CD8-positive, alpha-beta memory T cell (primary cell): ENCODE measurements at places on chromosomes 7 and 10. TPM values are rescaled to one million over a fixed set of nuclear protein-coding genes. Genes with fewer than 3 reads are reported as not detected.

The MSS51 gene
- 1.5 TPM for total RNA-seq

The GIMAP8 gene
- total RNA-seq = 12.3 TPM

The IGF2BP3 gene
- 0.13 TPM for total RNA-seq

GRCh38 chr10:59876695-59877094 is 29.7 kb downstream of the CCDC6 start:
- no peak for DNase-seq
- H3K36me3 ChIP-seq = no peaks in the 10 kb centered on the region
- no peaks in the 10 kb centered on the region for H3K27me3 ChIP-seq
- peaks cover 52% of the 10 kb centered on the region for H3K4me1 ChIP-seq
- no peak overlapping the region for H3K27ac ChIP-seq

DNA sequence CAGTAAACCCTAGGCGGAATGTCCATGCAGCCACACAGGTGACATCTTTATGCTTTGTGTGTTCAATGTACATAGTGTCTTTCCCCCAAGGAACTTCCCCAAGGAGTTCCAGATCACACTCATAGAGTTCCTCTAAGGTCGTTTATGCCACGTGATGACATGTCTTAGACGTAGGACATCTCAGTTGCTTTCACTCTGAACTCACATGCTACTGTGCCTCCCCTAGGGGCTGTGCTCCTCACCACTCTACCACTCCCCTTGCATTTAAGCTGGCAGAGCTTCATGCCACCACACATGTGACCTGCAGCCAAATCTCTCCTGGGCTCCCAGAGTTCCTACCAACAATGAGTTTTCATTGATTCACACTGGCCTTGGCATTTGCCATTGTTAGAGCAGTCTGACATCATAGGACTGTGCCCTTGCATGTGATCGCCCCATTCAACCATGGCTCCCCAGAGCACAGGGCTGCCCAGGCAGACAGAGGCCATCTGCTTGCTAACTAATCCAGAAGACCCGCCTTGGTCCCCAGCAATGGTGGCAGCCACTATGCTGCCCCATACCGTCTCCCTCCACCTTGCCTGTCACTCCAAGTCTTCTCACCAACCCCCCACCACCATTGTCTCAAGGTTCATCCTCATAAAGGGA is 95.3 kb upstream of the MACROH2A2 start:
- H3K4me3 ChIP-seq = no peak overlapping the region
- H3K4me1 ChIP-seq = no peaks in the 10 kb centered on the region
- no peaks in the 10 kb centered on the region for H3K27me3 ChIP-seq
- H3K27ac ChIP-seq = no peak overlapping the region

- no peak overlapping the region for H3K27ac ChIP-seq
- H3K27me3 ChIP-seq = no peaks in the 10 kb centered on the region
- no peaks in the 10 kb centered on the region for H3K36me3 ChIP-seq
- no peak overlapping the region for H3K4me3 ChIP-seq
Measured at GRCh38 chr10:92857904-92858514, 9.7 kb downstream of the EXOC6 start.

DNA sequence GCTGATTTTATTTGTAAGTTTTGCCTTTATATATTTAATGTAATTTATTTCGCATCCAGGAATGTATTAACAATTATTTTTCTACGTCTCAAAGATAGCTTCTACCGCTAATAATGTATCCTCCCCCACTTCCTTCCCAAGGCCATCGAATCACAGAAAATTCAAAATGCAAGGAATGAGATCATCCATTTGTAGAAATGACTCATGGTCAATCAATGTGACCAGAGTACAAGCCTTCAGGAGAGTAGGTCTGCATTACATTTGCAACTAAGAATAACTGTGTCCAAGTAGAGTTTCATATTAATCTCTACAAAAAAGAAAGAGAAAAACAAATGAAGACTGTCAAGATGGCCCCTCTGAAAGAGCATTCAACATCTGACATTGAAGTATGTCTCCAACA is 205.9 kb upstream of the PHF14 start:
- no peaks in the 10 kb centered on the region for H3K27me3 ChIP-seq
- H3K27ac ChIP-seq = no peak overlapping the region
- no peak for DNase-seq
- no peaks in the 10 kb centered on the region for H3K4me1 ChIP-seq
- H3K4me3 ChIP-seq = no peak overlapping the region
- H3K36me3 ChIP-seq = no peaks in the 10 kb centered on the region

The NANOS1 gene
- total RNA-seq = 0.22 TPM

DNA sequence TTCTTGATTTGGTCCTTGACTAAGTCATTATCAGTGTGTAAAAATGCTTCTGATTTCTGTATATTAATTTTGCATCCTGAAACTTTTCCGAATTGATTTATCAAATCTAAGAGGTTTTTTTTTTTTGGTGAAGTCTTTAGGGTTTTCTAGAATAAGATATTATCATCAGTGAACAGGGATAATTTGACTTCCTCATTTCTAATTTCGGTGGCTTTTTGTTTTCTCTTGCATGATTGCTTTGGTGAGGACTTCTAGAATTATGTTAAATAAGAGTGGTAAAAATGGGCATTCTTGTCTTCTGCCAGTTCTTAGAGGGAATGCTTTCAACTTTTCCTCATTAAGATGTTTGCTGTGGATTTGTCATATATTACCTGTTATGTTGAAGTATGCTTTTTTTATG is 170.5 kb downstream of the CCDC7 start:
- no peaks in the 10 kb centered on the region for H3K27me3 ChIP-seq
- H3K27ac ChIP-seq = no peak overlapping the region
- no peak for DNase-seq

The CADPS2 gene
- total RNA-seq = not detected

- H3K27ac ChIP-seq = peak overlapping the region; percentile 34
- no peaks in the 10 kb centered on the region for H3K4me1 ChIP-seq
- no peak for DNase-seq
- H3K36me3 ChIP-seq = peaks cover 6% of the 10 kb centered on the region
- H3K4me3 ChIP-seq = no peak overlapping the region
- H3K27me3 ChIP-seq = no peaks in the 10 kb centered on the region
Measured at GRCh38 chr10:60139798-60140566, 233.6 kb upstream of the CCDC6 start.
